ENCODE measurements at places on chromosomes 6 and 20.

DNA sequence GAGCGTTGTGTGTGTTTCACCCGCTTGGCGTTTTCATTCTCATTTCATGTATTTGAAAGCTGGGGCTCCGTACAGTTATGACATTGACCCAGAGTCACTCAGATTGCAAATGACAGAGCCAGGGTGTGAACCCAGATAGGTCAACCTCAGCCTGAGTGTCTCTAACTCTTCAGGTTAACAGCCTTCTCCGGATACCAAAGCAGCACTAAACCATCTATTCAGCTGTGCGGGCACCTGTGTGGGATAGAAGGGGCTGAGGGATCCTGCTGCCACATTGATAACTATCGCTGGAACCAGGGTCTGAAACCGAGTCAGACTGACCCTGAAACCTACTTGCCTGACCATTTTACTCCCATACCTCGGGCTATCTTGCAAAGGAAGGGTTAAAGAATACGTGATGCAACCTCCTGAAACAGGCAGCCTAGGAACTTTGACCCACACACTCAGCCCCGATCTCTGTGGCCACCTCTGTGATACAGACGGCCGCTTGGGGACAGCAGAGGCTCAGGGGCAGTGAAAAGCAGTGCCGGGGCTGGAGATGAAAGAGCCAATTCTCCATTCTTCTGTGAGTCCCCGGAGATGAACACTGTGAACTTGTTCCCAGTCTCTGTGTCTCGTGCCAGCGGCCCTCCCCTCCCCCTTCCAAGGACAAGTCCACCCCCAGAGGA lies 233.5 kb upstream of the QKI start:
- DNase-seq, result no peak

GRCh38 chr6:170584954-170585498 lies 589 bp upstream of the PDCD2 start:
- DNase-seq, result no peak

GRCh38 chr6:44022671-44023352 lies 104.4 kb downstream of the MRPL14 start:
- DNase-seq, result no peak

GRCh38 chr6:30493643-30494250 lies 4.4 kb downstream of the HLA-E start:
- no peak for DNase-seq

- no peak for DNase-seq
Measured at GRCh38 chr6:17899491-17899890, 87.9 kb downstream of the KIF13A start.

DNA sequence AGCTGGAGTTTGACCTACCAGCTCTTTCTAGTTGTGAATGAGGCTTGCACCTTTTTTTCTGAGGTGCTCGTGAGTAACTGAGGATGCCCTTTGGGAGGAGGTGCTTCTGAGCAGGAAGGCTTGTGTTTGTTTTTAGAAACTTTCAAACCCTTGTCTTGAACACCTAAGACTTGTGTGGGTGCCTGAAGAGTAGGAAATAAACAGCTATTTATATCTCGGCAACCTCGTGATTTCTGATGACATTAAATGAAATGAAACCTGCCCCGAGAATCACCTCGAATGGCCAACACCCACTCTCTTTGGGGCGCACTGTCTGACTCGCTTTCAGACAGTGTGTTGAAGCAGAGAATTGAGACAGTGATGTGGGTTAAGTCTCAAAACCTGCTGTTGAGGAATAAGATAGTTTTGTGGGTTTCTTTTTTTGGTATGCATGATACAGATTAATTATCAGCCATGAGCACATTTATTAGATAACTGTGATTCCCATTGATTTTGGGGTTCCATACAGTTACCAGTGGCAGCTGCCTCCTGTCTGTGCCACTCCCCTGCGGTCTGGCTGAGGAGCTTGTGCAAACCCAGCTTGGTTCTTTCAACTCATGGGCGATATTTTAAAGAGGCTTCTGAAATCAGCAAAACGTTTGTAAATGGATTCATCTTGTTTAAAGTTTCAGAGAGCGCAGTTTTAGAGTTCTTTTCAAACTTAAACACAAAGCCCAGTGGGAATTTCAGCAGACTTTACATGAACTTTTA lies 8.4 kb downstream of the IRF4 start:
- no peak for DNase-seq

- DNase-seq, result no peak
Measured at GRCh38 chr6:114024746-114025145, 53.8 kb upstream of the HDAC2 start.
